Chondrocyte (in vitro differentiated cells): ENCODE measurements at places on chromosomes 16 and 17.
A peak's percentile ranks its signal among the peaks of the same experiment; 100 is the strongest.

- DNase-seq: no peak
Measured at GRCh38 chr16:84818989-84819643, 669 bp upstream of the CRISPLD2 start.

- DNase-seq: no peak
Measured at GRCh38 chr16:53960050-53960812, 256.3 kb downstream of the FTO start.

DNA sequence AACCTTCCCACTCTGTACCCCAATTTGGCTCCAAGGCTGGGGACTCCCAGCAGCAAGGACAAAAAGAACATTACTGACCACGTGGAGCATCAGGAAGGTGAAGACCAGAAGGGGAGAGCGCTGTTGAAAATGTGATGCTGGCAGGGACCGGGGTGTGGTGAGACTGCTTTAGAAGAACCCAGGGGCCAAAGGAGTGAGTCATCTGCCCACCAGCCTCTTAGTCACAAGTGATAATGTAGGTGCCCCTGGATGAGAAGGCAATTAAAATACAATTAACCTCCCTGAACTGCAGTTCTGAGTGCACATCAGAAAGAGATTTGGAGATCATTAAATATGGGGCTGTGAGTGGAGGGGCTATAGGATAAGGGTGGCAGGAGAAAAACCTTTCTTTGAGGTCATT lies 366.6 kb upstream of the CCL2 start:
- no peak for DNase-seq

- DNase-seq: no peak
Measured at GRCh38 chr17:43907998-43908721, 824 bp upstream of the MPP2 start.

DNA sequence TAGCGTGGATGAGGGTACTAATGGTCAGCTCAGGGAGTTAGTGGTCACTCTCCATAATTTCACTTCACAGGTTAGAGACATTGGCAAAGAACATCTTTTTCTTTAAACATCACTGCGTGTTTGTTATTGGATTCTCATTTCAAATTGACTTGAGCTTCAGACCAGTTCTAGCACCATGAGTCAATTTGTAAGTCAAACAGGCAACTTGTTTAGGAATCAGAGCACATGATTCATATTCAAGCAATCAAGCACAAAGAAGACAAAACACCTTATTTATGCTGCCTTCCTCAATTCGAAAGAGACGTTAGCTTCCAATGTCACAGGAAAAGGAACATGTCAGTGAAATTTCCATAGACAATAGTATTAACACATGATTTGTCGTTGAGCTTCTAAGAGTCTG lies 62.3 kb downstream of the HS3ST3A1 start:
- no peak for DNase-seq

- DNase-seq: no peak
Measured at GRCh38 chr16:87664792-87665191, 62.5 kb downstream of the JPH3 start.

DNA sequence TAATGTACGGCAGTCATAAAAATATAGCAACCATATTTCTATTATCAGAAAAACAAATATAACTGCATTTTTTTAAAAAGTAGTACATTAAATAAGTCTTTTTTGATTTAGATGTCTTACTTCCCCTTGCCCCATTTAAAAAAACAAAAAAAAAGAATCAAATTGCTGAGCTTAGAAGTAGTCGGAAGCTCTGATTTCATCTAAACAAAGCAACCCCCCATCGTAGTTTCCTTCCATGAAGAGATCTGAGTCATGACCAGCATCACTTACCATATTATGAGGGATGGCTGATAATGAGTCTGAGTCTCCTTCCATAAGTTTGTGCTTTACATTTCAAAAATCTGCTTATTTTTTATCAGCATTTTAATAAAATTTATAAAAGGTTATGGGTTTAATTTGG lies 86.2 kb downstream of the ITFG1 start:
- DNase-seq: no peak

DNA sequence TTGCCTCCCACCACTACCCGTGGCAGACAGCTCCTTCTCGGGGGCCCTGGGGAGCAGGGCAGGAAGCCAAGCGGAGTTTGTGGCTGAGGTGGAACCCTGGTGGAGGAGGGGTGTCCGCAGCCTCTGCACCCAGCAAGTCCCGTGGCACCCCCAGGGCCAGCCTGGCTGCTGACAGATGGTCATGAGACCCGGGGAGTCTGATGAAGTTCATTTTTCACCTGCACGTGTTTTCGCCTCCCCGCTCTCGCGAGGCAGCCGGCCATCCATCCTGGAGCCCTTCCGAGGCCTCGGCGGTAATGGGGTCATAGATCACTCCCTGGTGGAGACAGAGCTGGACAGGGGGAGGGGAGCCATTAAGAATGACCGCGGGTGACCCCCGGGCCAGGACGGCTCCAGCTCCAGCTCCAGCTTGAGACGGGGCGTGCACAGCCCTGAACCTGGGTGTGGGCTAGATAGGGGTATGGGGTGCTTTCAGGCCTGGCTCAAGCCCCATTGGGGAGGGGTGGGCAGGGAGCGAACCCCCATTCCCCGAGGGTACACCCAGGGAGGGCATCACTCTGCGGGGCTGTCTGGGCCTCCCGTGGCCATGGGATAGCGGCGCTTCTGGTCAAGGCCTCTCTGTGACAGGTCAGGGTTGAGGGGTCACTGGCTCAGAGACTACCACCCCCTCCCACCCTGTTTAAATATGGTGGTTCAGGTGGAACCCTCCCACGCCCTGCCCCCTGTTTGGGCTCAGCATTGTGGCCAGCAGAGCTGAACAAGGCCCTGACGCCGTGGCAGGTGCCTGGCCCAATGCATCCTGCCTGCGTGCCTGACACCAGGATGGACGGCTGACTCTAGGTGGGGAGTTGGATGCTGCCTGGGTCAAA lies 227.4 kb upstream of the GSE1 start:
- DNase-seq: peak; percentile 90

DNA sequence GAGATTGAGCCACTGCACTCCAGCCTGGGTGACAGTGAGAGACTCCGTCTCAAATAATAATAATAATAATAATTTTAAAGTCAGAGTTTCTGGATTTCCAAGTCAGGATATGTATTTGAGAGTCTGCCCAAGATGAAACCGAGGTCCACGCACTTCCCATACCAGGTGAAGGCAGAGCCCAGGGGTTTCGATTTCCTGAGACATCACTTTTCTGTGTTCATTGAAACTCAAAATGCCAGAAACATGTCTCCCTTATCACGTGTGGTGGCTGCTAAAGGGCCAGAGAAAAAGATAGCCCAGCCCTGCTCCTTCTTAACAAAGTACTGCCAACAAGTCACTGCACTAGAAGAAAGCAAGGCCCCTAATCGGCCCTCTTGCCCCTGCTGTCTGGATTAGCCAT lies 9.8 kb upstream of the RNF157 start:
- peak; percentile 17 for DNase-seq

GRCh38 chr16:2015117-2015946 lies 4.3 kb upstream of the NPW start:
- no peak for DNase-seq

DNA sequence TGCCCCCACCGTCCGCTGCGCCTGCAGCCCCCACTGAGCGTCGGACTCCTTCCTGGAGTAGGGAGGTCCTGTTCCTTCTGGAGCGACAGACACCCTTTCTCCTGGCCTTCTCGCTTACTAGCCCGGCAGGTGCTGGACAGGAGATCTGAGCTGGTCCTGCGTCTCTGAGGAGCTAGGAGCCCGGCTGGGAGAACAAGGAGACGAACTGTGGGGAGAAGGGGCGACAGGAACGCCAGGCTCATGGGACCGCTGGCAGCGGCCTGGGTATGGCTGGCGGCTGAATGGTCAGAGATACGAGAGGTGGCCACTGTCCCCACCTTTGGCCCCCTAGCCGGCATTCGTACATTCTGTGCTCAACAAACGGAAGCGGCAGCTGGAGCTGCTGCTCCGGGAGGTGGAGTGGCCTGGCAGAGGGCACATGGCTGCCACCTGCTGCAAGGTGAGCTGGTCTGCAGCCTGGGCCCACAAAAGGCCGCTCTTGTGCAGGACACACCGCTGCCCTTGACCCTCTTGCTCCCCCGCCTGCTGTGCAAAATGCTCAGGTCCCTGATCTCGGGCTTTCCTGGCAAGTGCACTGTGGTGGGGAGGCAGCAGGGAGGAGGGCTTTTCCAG lies 2066.7 kb downstream of the TP53TG3F start:
- DNase-seq: no peak

DNA sequence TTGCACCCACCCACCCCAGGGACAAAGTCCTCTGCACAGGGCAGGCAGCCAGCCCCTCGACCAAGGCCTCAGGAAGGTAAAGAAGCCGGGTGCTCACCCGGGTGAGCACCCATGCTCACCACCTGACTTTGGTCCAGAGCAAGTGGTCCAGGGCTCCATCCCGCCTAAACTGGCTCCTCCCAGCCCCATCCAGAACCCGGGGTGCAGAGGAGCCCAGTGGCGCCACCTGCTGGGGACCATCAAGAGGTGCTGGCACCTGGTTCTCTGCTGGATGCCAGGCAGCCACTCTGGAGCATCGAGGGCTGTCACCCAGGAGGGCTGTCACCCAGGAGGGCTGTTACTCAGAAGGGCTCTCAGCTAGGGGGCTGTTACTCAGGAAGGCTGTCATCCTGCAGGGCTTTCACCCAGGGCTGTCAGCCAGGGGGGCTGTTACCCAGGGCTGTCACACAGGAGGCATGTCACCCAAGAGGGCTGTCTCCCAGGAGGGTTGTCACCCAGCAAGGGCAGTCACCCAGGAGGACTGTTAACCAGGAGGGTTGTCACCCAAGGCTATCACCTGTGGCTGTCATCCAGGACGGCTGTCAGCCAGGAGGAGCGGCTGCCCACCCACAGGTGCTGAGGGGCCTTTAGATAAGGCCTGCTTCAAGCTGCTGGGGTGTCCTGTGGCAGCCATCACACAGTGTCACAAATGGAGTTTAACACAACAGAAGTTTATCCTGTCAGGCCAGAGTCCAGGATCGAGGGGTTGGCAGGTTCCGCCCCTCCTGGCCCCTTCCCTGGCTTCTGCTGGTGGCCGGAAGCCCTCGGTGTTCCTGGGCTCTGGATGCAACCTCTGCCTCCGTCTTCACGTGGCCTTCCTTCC lies 98.5 kb downstream of the TNFRSF13B start:
- DNase-seq: no peak

DNA sequence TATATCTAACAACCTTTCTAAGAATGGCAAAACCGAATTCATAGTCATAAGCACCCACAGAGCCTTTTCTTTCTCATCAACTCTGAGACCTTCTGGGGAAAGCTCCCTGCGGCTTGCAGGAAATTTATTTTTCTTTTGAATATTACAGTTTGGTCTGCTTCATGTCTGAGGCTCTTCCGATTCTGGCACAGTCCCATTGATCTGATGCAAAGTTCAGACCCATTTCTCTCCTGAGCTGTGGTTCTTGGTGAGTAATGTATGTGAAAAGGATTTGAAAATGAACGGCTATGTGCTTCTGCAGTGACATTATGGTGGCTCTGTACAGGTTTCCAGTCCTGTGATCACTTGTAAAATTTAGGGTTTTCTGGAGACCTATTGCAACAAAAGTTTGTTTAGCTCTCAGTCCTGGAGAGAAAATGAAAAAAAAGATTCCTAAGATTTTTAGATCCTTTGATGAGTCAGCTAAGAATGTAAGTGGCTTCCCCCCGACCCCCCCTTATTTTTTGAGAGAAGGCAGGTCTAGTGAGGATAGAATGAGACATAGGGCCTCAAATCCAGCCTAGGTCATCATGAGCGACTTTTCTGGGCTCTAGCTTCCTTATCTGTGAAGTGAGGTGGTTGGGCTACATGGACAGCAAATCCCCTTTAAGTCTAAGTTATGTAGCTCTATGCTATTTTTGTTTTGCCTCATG lies 4.6 kb downstream of the GAN start:
- DNase-seq: no peak

DNA sequence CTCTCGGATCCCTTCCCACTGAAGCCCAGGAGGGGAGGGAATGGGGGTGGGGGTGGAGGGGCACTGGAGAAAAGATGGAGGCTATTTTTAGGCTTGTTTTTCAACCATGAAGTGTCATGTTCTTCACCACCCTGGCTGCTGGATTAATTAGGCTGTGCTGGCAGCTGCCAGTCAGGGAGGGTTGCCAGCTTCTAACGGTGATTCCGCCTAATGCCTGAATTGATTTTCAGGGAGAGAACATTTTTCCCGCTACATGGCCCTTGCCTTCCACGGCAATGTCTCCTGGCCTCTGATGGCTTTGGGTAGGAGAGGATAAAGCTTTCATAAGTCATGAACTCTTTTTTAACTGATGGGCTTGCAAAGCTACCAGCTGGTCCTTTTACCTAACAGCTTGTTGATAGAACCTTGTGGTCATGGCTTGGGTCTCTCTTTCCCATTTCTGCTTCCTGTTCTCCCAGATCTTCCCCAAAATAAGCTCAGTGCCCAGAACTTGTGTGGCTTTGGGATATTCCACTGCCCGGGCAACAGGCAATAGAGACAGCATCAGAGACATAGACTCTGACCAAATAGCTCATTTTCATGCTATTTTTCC lies 167.4 kb downstream of the PITPNC1 start:
- DNase-seq: no peak

- no peak for DNase-seq
Measured at GRCh38 chr17:20291853-20292252, 175.5 kb downstream of the LGALS9B start.

DNA sequence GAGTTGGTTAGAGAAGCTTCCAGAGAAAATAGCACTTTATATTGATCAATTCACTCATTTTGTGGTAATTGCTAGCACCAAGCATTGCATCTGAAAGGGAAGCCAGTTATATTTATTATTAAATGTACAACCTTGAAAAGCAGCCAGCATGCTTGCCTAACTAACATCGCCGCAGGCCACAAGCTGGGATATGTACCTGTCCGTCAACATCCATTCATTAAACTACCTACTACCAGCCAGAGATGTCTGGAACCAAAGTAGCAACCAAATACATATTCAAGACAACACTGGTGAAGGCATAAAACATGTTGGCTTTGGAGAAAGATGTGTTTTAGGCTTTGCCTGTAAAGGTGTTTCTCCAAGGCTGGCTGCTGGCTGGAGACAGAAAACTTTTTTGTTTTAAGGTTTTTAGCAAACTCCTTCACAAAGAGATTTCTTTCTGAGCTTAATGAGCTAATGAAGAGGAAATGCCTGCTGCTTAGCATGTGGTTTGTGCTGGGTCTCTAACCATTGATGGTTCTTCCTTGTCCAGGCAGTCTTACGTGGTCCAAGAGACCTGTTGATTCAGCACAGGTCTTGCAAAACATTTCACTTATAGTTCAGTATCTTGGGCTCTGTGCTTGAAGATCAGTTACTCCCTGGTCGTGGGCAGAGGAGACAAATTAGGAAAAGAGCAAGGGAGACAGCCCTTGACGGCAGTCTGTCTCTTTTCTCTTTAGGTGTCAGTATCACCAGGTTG lies 3.1 kb downstream of the ITPRIPL2 start:
- no peak for DNase-seq

DNA sequence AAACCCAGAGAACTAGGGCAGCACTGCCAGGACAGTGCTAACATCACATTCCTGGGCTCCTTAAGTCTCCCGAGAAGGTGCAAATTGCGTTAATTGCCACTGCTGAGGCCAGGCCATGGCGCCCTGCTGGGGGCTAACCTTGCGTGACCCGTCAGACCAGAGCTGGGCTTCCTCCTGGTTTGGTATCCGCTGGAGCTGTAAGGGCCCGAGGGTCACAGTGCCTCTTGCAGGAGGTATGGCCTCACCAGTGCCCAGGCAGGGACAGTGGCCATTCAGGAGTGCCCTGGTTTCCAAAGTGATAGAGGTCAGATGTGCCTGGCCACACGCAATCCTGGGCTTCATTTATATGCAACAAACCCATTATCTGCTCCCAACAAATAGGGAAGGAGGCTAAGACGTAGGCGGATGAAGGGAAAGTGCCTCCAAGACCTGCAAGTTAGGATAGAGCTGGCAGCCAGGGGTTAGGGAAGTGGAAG lies 17.7 kb upstream of the ADCY9 start:
- DNase-seq: no peak

- peak; percentile 59 for DNase-seq
Measured at GRCh38 chr16:88306860-88307545, 75.8 kb upstream of the ZNF469 start.
